ENCODE measurements at places on chromosomes 2 and 18.

- DNase-seq: no peak
These were observed 163.7 kb downstream of the CTIF start for GRCh38 chr18:48702346-48703027.

- DNase-seq: no peak
These were observed 138.8 kb downstream of the MYO5B start for GRCh38 chr18:50056185-50056584.

DNA sequence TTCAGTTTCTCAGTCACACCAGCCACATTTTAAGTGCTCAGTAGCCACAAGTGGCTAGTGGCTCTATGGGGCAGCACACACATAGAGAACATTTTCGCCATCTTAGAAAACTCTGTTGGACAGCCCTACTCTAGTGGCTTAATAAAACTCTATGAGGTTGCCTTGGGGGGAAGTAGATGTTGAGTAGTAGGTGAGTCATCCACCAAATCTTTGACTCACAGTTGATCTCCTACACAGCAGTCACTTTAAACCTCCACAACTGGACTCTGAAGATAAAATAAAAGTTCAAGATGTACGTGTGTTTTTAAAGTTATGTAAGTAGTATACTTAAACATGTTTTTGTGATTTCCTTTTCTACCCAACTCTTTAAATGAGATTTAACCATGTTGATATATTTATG, 379.0 kb downstream of the SETBP1 start:
- peak; percentile 84 for DNase-seq

- no peak for DNase-seq
These were observed 38.7 kb downstream of the DCDC2C start for GRCh38 chr2:3741867-3742602.

GRCh38 chr18:39149211-39149806, 1583.7 kb upstream of the CELF4 start:
- DNase-seq: no peak

Measured in EH (cell line).